Stimulated activated naive CD4-positive, alpha-beta T cell treated with Interleukin-2 at 50 U/mL for 16 hours (primary cell): ENCODE measurements at places on chromosomes 16 and 17.

GRCh38 chr17:66523378-66524200, 221.2 kb downstream of the PRKCA start:
- no peak for DNase-seq

DNA sequence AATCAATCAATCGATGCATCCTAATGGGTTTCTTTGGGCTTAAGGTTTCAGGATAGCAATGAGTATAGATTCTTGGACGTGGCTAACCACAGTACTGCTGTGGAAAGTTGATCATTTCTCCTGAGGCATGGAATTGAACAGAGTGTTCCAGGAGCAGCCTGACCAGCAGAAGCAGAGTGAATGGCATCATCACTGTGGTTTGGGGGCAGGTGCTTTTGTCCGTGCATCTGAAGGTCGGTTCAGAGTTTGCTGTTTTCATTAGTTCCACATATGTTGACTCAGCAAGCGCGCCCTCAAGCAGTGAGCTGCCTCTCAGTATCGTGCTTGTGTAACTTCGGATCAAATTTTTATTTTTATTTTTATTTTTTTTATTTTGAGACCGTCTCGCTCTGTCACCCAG, 24.9 kb downstream of the KIAA0513 start:
- no peak for DNase-seq

DNA sequence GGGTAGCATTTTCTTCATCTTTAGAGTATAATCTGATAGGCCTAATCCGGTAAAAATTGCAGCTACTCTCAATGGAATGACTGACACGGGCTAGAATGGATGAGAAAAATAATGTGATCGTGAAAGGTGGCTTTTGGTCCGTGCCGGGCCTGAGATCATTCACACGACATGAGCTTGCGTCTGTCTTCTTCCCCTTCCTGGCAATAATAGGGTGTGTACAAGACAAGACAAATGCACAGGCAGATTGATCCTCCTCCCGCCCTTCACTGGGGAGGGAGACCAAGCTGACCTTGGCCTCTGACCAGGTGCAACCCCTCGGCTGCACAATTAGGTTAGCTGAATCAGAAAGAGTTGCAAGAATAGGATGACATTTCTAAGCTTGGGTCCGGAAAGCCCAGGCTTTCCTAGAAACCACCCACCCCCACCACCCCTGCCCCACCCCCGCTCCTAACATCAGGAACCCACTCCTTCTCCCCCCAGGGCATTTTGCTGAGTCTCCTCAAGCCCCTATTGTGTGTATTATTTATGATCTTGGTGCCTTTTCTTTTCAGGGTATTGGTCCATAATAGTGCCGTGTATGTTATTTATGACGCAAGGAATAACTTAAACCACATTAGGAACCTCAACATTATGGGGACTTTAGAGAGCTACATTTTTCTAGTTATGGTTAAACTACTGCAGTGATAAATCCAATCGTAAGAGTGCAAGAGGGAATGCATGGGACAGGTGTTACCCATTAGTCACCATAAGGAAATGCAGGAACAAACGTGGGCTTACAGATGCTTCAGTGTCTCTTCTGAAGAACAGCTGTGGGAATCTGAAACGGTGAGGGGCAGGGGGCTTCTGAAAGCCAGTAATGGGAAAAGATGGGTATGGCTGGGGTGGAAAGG, 540.1 kb upstream of the PSMD7 start:
- no peak for DNase-seq

- DNase-seq: no peak
Observed at GRCh38 chr16:89190150-89190958, 10.0 kb downstream of the SLC22A31 start.

DNA sequence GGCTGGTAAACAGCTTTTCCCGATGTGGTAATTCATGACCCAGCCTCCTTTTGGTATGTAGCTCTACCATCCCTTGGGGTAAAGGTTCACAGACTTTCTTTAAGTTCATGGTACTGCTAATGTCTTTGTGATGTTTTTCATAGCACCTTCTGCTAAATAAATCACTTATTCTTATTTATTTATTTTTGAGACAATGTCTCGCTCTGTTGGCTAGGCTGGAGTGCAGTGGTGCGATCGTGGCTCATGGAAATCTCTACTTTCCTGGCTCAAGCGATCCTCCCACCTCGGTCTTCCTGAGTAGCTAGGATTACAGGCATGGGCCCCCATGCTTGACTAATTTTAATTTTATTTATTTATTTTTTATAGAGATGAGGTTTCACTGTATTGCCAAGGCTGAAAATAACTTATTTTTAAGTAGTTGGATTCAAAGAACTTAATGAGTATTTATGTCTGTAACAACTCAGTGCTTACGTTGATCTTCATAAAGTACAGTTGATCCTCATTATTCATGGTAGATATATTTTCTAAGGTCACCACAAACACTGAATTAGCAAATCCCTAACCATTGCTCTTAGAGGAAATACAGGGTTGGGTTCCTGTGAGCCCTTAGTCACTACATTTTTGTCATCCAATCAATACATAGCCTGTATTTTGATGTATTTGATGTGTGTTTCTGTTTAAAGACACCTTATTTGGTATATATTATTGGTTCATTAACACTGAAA, 97.1 kb downstream of the SHISA9 start:
- DNase-seq: no peak
